Kidney (tissue), 22 donors: ENCODE measurements at places on chromosomes 12 and 14. TPM values are rescaled to one million over a fixed set of nuclear protein-coding genes. Genes with fewer than 3 reads are reported as not detected.

TAS2R19 gene
- polyA plus RNA-seq = not detected

RACGAP1 gene
- 5.0 TPM for polyA plus RNA-seq

LRP1 gene
- 18.7 TPM for polyA plus RNA-seq

RDH16 gene
- polyA plus RNA-seq = 0.15 TPM

BCL11B gene
- 0.13 TPM for polyA plus RNA-seq

POTEM gene
- not detected for polyA plus RNA-seq

GPX2 gene
- 60.0 TPM for polyA plus RNA-seq

ANKRD33 gene
- not detected for polyA plus RNA-seq

PRDM4 gene
- polyA plus RNA-seq = 18.4 TPM

CCDC38 gene
- not detected for polyA plus RNA-seq

DEGS2 gene
- polyA plus RNA-seq = 25.1 TPM

HOTAIR gene
- polyA plus RNA-seq = 0.52 TPM

SLC8A3 gene
- not detected for polyA plus RNA-seq

LRP1-AS gene
- polyA plus RNA-seq = not detected

P2RX4 gene
- polyA plus RNA-seq = 28.8 TPM

SYCP3 gene
- polyA plus RNA-seq = 0.54 TPM

OVCH1 gene
- polyA plus RNA-seq = not detected

TRPV4 gene
- 24.5 TPM for polyA plus RNA-seq
